ENCODE measurements at places on chromosomes 1 and 21. TPM values are rescaled to one million over a fixed set of nuclear protein-coding genes. Genes with fewer than 3 reads are reported as not detected.

The PRMT6 gene
- total RNA-seq: 12.2 TPM

The DENND2D gene
- 0.40 TPM for total RNA-seq

The PLA2G2D gene
- total RNA-seq: not detected

The SPRR1A gene
- not detected for total RNA-seq

The MYBPH gene
- total RNA-seq: 0.06 TPM

The TNFAIP8L2 gene
- total RNA-seq: not detected

The FCGR3A gene
- not detected for total RNA-seq

The TARBP1 gene
- 19.7 TPM for total RNA-seq

The RAB3B gene
- total RNA-seq: 1.2 TPM

The DISC1 gene
- 3.3 TPM for total RNA-seq

The DNASE2B gene
- total RNA-seq: not detected
